ENCODE measurements at places on chromosomes 5 and 9.

DNA sequence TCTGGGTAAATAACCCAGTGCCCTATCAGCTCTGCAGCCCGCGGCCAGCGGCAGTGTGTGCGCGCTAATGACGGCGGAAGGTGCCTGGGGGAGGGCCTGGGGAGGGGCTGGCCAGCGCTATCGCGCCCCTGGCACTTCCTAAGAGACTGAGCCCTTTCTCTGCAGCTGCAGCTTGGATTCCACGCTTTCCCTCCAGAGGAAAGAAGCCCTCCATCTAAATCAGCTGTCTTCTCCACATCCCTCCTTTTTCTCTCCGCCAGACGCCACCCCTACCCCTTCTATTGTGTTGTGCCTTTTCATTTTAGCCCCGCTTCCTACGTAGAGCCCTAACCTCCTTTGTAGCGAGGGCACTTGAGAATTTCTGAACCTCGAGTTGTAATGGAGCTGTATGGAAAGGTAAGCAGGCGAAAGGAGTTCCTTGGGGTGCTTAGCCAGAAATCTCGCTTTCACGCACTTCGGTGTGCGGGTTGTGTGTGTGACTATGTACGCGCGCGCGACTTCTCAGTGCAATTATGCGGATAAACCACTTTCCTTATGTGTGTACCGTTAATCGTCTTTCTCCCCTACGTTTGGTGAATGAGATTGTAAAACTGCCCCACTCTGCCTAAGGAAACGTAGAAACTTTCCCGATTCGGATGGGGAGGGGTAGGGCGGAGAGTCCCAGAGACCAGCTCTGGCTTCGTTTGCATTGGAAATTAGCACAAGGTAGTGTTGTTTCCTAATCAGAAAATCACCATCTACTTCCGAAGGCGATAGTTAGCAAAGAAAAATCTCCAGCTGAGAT lies 664 bp upstream of the RAB3C start:
- no peaks in the 10 kb centered on the region for H3K36me3 ChIP-seq
- DNase-seq, result no peak
- peaks cover 23% of the 10 kb centered on the region for H3K4me1 ChIP-seq
- no peak overlapping the region for H3K27ac ChIP-seq

DNA sequence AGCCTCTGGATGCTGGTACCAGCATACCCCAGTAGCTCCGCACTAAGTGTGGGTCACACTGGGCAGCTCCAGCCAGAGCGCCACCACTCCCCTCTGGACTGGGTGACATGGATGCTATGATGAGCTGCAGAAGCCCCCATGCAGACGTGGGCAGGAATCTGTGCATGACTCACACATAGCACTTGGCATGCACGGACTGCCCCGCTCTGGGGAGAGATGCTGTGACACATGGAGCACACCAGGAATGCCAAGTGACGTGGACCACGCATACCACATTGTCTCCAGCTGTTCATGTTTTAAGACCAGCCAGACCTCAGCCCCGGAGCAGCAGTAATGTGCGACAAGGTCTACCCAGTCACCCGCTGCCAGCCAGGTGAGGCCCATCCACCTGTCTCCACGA lies 64.1 kb downstream of the SEMA4D start:
- DNase-seq, result no peak
- no peaks in the 10 kb centered on the region for H3K36me3 ChIP-seq
- H3K4me1 ChIP-seq, result peaks cover 99% of the 10 kb centered on the region
- H3K27me3 ChIP-seq, result no peaks in the 10 kb centered on the region
- no peak overlapping the region for H3K4me3 ChIP-seq

GRCh38 chr9:95366731-95367325 lies 49.3 kb upstream of the FANCC start:
- no peak overlapping the region for H3K27ac ChIP-seq
- no peaks in the 10 kb centered on the region for H3K36me3 ChIP-seq
- no peak for DNase-seq
- H3K27me3 ChIP-seq, result peaks cover 41% of the 10 kb centered on the region

- peaks cover 79% of the 10 kb centered on the region for H3K4me1 ChIP-seq
- peak; percentile 57 for DNase-seq
Observed at GRCh38 chr5:157222506-157223230, 42.0 kb downstream of the ITK start.

- no peak overlapping the region for H3K4me3 ChIP-seq
- no peaks in the 10 kb centered on the region for H3K36me3 ChIP-seq
- peaks cover 8% of the 10 kb centered on the region for H3K27me3 ChIP-seq
Observed at GRCh38 chr5:103397739-103398581, 139.4 kb downstream of the MACIR start.

DNA sequence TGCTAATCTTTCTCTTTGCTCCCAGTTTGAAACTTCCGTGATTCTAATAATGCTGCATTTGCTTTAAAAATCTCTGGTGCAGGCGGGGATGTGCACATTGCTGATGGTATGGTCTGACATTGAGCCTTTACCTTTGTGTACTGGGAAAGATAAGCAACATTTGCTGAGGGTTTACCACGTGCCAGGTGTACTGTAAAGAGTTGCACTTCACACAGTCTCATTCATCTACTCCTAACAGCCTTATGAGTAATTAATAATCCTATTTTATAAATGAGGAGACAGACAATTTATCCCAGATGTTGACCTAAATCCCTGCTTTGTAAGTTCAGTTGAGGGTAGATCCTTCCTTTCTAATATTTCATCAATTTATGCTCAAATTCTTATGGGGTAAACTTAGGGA lies 726 bp upstream of the ADGRV1 start:
- no peak overlapping the region for H3K27ac ChIP-seq
- H3K4me3 ChIP-seq, result peak overlapping the region; percentile 76
- H3K4me1 ChIP-seq, result peaks cover 19% of the 10 kb centered on the region
- no peak for DNase-seq
- H3K27me3 ChIP-seq, result peaks cover 40% of the 10 kb centered on the region
- H3K36me3 ChIP-seq, result no peaks in the 10 kb centered on the region

GRCh38 chr9:4174546-4175175 lies 125.2 kb downstream of the GLIS3 start:
- H3K4me3 ChIP-seq, result no peak overlapping the region
- H3K27me3 ChIP-seq, result no peaks in the 10 kb centered on the region
- DNase-seq, result no peak
- no peaks in the 10 kb centered on the region for H3K4me1 ChIP-seq

GRCh38 chr9:77827104-77827784 lies 179.1 kb upstream of the GNA14 start:
- no peaks in the 10 kb centered on the region for H3K36me3 ChIP-seq
- peak overlapping the region; percentile 46 for H3K4me3 ChIP-seq
- no peaks in the 10 kb centered on the region for H3K27me3 ChIP-seq
- peaks cover 8% of the 10 kb centered on the region for H3K4me1 ChIP-seq
- DNase-seq, result peak; percentile 7

DNA sequence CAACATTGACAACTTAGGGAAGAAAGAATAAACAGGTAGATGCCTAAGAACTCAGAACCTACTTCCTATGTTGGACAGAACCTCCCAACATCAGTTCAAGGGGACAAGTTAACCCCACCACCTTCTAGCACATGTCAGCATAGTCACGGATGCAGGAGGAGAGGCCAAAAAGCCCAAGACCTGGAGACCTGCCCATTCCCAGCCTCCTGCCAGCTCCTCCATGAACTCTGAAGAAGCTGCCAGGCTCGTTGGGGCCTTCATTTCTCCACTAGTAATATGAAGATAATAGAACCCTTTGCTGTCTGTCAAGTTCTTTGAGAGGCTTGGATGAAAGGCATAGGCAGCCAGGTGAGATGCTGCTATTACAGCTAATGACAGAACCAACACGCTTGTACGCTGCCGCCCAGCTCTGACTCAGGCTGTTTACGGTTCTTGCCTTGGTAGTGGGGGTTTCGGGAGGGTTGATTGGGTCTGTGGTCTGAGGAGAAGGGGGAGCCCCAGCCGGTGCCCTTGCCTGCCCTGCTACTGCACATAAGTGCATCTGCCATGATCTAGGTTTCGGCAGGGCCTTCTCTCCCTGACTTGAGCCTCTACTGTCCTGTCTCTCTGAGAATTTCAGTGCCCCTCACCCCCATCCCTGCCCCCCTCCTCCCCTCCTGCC lies 82.2 kb downstream of the NRG2 start:
- H3K27me3 ChIP-seq, result no peaks in the 10 kb centered on the region
- no peak overlapping the region for H3K4me3 ChIP-seq
- H3K27ac ChIP-seq, result no peak overlapping the region
- no peak for DNase-seq
- no peaks in the 10 kb centered on the region for H3K36me3 ChIP-seq

- no peak overlapping the region for H3K27ac ChIP-seq
- H3K36me3 ChIP-seq, result peaks cover 93% of the 10 kb centered on the region
- no peak for DNase-seq
- no peaks in the 10 kb centered on the region for H3K27me3 ChIP-seq
Observed at GRCh38 chr9:125360601-125361000, 99.0 kb downstream of the GAPVD1 start.

DNA sequence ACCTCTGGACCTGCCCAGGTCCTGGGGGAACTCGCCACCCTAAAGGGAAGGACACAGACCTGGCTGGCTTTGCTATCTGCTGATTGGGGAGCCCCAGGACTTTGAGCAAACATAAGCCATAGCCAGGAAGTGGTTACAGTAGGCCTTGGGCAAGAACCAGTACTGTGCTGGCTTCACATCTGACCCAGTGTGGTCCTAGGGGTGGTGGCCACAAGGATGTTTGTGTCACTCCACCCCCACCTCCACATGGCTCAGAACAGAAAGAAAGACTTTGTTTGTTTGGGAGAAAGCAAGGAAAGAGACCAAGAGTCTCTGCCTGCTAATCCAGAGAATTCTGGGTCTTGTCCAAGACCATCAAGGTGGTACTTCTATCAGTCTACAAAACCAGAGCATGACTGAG lies 334.2 kb downstream of the SPOCK1 start:
- H3K36me3 ChIP-seq, result no peaks in the 10 kb centered on the region
- H3K4me3 ChIP-seq, result no peak overlapping the region
- DNase-seq, result no peak
- no peaks in the 10 kb centered on the region for H3K4me1 ChIP-seq
- H3K27ac ChIP-seq, result no peak overlapping the region

- H3K27ac ChIP-seq, result no peak overlapping the region
- DNase-seq, result no peak
- no peaks in the 10 kb centered on the region for H3K4me1 ChIP-seq
- H3K27me3 ChIP-seq, result no peaks in the 10 kb centered on the region
- no peak overlapping the region for H3K4me3 ChIP-seq
Observed at GRCh38 chr9:132622159-132622558, 39.8 kb downstream of the BARHL1 start.

DNA sequence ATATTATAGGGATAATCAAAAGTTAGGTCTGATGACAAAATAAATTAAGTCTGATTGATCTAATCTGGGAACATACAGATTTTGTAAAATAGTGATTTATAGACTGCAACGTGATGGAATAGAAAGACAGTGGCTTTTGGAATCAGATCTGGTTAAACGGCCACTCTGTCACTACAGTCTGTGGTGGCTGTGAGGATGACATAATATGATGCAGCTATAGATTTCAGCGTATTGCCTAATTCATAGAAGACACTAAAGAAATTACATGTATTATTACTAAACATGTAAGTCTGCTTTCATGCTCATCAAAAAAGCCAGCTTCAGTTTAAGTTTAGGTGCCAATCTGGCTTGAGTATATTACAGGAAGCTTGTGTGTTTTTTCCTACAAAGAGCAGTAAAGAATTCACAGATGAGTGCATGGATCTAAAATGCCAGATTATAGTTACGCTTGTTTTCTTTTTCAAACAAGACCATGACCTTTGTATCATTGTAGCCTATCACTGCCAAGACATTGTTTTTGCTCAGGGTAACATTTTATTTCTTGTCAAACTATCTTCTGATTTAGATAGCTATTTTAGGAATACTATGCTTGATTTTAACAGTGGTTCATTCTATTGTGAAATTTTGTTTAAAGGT lies 25.7 kb downstream of the CPEB4 start:
- peaks cover 14% of the 10 kb centered on the region for H3K4me1 ChIP-seq
- no peaks in the 10 kb centered on the region for H3K27me3 ChIP-seq
- no peak overlapping the region for H3K27ac ChIP-seq
- DNase-seq, result no peak
- H3K4me3 ChIP-seq, result no peak overlapping the region
- H3K36me3 ChIP-seq, result peaks cover 23% of the 10 kb centered on the region

- no peak overlapping the region for H3K27ac ChIP-seq
- no peaks in the 10 kb centered on the region for H3K27me3 ChIP-seq
- peaks cover 46% of the 10 kb centered on the region for H3K36me3 ChIP-seq
- no peaks in the 10 kb centered on the region for H3K4me1 ChIP-seq
- no peak for DNase-seq
- H3K4me3 ChIP-seq, result no peak overlapping the region
Observed at GRCh38 chr9:3578786-3579185, 53.0 kb upstream of the RFX3 start.

DNA sequence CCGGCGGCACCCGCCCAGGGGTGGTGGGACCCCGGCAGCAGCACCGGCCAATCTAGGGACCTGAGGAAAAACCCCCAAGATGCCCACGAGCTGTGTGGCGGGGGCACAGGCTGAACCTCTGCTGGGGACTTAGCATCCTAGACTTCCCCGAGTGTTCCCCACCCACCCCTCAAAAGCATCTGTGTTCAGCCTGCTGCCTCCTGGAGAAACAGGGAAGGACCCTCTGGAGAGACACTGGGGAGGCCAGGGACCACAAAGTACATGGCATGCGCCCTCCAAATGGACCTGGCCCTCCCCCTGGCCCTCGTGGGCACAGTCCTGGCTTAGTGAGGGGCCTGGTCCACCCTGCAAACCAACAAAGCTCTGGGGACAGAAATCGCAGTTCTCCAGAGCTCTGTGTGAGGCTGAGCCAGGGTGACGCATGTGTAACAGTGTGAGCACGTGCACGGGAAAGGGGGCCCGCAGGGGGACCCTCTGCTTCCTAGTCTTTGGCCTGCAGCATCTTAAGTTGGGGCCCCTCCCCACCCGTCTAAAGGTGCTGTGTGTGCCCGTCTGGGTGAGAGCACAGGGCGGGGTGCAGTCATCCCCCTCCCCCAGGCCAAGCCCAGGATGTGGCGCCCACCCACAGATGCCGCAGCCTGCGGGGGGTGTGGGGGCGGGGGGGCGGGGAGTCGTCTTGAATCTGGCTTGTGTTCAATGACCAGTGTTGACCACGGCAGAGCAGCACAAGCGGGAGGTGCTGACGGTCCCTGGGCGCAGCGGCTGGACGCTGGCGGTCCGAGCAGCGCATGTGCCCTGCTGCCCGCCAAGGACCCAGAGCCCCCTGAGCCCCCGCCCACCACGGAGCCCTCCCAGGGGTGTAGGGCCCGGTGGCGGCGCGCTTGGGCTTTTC lies 672 bp upstream of the KCNT1 start:
- no peak overlapping the region for H3K27ac ChIP-seq
- peak overlapping the region; percentile 31 for H3K4me3 ChIP-seq
- H3K4me1 ChIP-seq, result no peaks in the 10 kb centered on the region
- peaks cover 16% of the 10 kb centered on the region for H3K27me3 ChIP-seq
- peak; percentile 47 for DNase-seq

DNA sequence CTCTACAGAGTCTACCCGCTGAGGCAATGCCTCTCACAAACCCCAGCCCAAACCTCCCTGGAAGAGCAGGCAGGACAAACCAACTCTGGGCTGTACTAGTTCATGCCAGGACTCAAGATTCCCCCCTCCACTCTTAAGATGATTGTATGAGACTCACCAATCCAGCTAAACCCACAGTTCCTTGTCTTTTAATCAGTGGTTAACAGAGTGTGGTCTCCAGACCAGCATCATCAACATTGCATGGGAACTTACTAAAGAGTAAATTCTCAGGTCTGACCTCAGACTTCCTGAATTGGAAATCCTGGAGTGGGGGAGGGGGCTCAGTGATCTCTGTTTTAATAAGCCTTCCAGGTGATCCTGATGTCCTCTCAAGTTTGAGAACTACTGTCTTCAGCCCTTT lies 240.9 kb downstream of the GAS1 start:
- no peak for DNase-seq
- no peaks in the 10 kb centered on the region for H3K4me1 ChIP-seq
- H3K36me3 ChIP-seq, result no peaks in the 10 kb centered on the region
- H3K27ac ChIP-seq, result no peak overlapping the region
- no peak overlapping the region for H3K4me3 ChIP-seq
- peaks cover 17% of the 10 kb centered on the region for H3K27me3 ChIP-seq

- peaks cover 7% of the 10 kb centered on the region for H3K4me1 ChIP-seq
- no peak overlapping the region for H3K27ac ChIP-seq
- H3K27me3 ChIP-seq, result peaks cover 45% of the 10 kb centered on the region
- H3K4me3 ChIP-seq, result peak overlapping the region; percentile 46
Observed at GRCh38 chr9:71446106-71446472, 322.2 kb downstream of the CEMIP2 start.

All from naive thymus-derived CD8-positive, alpha-beta T cell (primary cell).